Suppressor macrophage treated with lipopolysaccharide for 1 hour (primary cell): ENCODE measurements at places on chromosomes 11 and 22.

GRCh38 chr22:19122752-19123492 lies 710 bp upstream of the DGCR2 start:
- DNase-seq, result peak; percentile 40

GRCh38 chr22:36367066-36367465 lies 20.7 kb downstream of the MYH9 start:
- no peak for DNase-seq

GRCh38 chr22:35257002-35257320 lies 332 bp upstream of the HMGXB4 start:
- no peak for DNase-seq

DNA sequence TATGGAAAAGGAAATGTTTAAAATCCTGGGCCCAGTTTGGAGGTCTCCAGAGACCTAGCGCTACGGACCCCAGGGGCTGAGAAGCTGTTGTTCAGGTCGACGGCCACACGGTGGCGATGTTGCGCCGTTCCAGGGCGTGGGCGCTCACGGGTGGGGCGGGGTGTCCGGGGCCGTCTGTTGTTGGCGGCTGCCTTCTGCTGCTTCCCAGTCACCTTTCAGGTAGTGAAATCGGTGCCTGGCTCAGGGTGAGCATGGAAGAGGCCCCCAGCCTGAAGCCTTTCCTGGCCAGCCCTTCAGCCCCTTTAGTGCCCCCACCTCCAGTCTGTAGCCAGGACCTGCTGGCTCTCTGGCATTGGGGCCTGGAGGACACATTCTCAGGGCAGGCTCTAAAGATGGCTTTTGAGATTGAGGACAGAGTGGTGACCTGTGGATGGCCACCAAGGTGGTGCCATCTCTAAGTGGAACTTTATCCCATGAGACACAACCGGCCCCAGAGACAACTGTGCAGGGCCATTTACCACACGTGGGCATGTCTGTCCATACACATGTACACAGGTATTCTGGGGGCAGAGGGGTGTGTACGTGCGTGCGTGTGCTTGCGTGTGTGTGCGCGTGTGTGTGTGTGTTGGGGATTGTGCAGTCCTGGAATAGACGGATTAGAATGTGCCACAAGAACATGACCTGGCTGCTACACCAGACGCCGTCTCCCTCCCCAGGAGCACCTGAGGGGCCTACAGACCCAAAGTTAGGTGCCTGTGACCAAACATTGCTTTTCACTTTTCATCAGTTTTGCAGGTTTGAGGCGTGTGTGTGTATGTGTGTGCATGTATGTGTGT lies 53.8 kb downstream of the ST14 start:
- DNase-seq, result peak; percentile 77

DNA sequence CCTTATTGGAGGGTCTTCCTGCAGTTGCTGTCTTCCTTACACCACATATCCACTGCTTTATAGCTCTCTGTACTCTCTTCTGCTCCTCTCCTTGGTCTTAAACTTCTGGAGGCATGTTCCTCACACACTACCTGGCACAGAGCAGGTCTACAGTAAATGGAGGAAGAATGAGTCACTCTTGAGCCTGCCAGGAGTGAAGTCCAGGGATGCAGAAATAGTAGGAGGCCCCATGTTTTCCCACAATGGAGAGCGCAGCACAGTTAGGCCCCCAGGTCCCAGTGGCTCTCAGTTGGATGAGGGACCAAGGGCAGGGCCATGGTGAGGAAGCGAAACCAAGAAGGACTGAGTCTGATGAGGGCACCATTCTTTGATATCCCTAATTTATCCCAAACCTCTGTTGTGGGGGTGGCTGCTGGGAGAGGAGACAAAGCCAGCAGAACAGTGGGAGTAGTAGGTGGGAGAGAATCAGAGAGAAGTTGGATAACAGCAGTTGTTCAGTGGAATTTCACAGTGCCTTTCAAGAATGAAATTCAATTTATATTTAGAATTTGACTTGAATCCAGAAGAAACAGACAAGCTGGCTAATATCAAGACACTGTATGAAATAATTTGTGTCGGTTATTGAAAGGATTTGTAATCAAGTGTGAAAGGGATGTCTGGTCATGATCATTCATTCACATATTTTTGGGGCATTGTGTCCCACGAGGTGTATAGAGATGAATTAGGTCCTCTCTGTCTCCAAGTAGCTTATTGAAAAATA lies 187.8 kb downstream of the HIPK3 start:
- no peak for DNase-seq

- peak; percentile 15 for DNase-seq
These were observed 1.7 kb downstream of the KLHDC7B start for GRCh38 chr22:50547263-50547985.

GRCh38 chr11:122727101-122727929 lies 71.8 kb downstream of the UBASH3B start:
- peak; percentile 44 for DNase-seq

DNA sequence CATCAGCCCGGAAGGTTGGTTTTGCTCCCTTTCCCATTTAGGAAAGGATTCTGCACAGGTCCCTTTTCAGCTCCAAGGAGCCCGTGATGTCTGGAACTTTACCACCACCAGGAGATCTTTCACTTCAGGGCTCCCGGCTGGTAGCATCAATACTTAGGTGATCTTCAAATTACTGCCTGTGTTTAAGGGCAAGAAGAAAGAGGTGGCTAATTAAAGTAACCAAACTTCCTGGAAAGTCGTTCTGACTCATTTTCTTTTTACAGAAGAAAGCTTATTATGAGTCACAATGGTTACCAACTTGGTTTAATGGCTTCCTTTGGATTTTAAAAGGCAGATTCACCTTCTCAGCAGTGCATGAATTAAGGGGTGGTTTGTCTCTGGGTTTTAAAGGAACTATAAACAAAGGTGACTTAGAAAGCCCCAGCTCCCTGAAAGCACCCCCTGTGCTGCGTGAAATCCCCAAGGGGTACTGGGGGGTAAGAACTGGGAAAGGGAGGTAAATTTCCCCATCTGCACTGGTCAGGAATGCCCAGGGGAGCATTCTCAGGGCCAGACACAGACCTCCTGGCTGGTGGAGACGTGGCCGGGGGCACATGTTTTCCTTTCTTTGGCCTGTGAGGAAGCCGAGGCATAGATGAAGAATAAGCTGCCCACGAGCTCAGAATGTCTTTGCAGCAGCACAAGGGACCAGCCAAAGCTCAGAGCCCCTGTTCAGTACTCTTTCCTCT lies 8.8 kb downstream of the POU2F3 start:
- no peak for DNase-seq

GRCh38 chr22:26894766-26895485 lies 237.5 kb downstream of the MIAT start:
- DNase-seq, result peak; percentile 3

DNA sequence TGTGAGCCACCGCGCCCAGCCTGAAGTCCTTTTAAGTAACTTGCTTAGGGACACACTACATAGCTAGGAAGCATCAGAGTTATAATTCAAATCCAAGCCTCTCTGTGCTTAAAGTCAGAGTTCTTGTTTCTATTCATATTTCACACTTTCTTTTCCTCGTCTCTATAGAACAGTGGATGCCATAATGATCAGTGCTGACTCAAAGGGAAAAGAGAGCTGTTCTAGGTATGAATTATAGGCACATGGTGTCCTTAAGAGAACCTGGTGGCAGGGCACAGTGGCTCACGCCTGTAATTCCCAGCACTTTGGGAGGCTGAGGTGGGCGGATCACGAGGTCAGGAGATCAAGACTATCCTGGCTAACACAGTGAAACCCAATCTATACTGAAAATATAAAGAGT lies 400.2 kb upstream of the DDI1 start:
- DNase-seq, result no peak

DNA sequence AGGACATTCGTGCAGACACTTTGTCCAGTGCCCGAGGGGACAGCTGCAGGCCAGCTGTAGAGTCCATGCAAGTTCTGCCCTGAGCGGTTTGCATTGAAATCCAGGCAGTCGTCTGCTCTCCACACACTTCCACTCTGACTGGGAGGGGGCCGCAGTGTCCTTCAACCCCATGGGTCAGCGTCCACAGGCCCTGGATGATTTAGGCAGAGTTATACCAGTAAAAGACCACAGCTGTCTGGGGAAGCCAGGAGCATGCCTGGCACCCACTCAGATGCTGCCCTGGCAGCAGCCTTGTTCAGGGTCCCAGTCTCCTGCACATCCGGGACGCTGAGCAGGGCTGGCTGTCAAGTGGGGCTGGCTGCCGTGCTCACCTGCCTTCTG lies 26.5 kb downstream of the KRTAP5-5 start:
- DNase-seq, result no peak

- DNase-seq, result no peak
These were observed 13.3 kb upstream of the PHF21A start for GRCh38 chr11:46134540-46134939.

DNA sequence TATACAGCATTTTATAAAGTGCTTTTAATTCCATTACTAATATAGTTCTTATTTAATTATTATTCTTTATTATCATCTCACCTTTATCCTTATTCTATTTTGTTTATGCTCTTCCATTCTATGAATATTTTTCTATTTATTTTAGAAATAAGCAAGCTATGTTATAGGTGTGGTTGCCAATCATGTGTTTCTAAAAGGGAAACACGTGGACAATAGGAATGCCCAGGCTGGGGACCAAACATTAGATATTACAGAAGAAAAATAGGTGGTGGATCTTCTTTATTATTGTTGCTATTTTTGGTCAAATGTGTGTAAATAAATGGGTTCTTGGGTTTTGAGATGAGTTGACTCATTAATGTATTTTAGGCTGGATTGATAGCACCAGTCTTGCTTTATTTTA lies 438.3 kb downstream of the RAB38 start:
- DNase-seq, result no peak

- no peak for DNase-seq
These were observed 37.8 kb downstream of the MRE11 start for GRCh38 chr11:94455861-94456260.

DNA sequence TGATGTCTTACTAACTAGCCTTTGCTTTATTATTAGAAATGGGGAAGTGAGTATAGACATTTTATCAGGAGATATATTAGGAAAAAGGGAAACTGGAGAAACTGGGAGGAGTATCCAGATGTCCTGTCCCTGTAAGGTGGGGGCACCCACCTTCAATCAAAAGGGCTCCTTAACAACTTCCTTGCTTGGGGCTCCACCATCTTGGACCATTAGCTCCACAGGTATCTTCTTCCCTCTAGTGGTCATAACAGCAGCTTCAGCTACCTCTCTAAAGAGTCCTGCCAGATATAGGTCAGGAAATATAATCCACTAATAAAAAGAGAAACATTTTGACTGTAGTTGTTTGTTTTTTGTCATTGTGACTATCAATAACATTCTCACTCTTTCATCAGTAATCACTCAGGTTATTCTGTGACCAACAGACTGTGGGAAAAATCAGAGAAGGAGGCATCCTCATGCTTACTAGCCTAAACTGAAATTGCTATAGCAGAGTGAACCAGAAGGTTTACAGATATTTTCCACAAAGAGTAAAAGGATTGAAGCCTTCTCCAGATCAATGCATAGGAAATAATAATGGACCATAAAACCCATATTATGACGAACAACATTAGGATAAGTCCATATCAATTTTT lies 10.4 kb downstream of the OR51B4 start:
- peak; percentile 30 for DNase-seq

DNA sequence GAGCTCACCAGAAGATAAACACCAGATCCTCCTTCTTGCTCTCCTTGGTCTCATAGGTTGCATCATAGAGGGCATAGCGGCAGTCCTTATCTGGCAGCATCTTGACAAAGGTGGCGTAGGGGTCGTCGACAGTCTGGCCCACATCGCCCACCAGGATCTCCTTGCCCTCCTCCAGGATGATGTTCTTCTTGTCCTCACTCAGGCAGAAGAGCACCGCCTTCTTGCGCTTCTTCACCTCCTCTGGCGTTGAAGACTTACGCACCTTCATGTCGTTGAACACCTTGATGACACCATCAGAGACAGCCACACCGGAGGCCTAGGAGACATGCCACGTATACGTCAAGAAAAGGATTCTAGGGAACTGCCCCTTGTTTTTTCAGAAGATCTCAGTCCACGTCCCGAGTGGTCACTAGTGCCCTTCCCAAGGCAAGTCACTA lies 2.0 kb downstream of the CFL1 start:
- DNase-seq, result no peak

DNA sequence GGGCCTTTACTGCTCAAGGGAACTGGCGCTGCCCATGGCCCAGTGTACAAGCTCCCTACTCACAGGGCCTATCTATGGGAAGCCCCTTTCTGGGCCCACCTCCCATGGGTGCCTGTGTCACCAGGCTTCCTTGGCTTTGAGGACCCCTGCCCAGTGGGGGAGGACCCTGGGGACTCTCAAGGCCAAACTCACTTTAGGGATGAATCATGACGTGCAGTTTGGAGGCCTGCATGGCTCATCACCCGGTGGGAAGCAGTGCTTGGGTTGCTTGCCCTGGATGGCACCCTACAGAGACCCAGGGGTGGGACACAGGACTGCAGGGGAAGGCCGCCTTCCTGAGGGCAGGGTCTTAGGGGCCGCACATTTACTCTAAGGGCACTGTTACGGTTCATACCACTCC lies 16.5 kb downstream of the KCTD21 start:
- no peak for DNase-seq

- peak; percentile 77 for DNase-seq
These were observed 84.0 kb upstream of the CTSC start for GRCh38 chr11:88421530-88421929.

DNA sequence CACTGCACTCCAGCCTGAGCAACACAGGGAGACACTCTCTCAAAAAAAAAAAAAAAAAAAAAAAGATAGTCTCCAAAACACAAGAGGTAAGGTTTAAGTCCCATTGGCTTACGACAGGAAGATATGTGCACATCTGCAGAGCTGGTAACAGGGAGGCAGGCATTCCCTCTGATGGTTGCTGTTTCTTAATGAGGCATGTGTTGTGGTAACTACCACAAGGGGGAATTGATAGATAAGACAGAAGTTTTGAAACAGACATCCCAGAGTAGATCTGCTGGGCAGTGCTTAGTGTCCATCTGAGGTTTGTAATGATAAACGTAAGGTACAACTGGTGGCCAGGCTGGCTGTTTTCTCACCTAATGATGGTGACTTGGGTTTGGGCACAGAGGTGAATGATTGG lies 4.7 kb downstream of the EIF1AD start:
- no peak for DNase-seq

- peak; percentile 93 for DNase-seq
These were observed 76.4 kb downstream of the GGTLC2 start for GRCh38 chr22:22720724-22721261.

- no peak for DNase-seq
These were observed 68.4 kb downstream of the ELFN2 start for GRCh38 chr22:37358917-37359316.

- DNase-seq, result peak; percentile 94
These were observed 56.5 kb upstream of the AMPD3 start for GRCh38 chr11:10398525-10398924.

- DNase-seq, result no peak
These were observed 68.8 kb downstream of the RTL6 start for GRCh38 chr22:44428941-44429830.

DNA sequence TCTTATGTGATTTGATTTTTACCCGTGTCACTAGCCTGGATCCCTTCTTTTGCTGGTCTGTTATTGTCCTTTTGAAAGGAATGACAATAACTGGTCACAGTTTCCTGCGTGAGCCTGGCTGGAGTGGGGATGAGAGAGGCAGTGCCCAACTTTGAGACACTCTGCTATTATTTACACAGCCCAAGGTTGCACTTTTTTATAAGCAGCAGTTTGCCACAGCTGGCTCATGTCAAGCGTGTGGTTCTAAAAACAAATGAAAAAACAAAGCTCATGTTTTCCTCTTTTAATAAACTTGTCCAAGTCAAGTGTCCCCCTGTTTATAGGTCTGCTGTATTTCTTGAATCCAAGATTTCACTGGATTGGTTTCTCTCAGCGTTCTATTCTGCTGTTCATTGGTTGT lies 201.3 kb downstream of the GRIK4 start:
- DNase-seq, result no peak
